ENCODE measurements at places on chromosomes 2 and 18.
A peak's percentile ranks its signal among the peaks of the same experiment; 100 is the strongest.

GRCh38 chr2:181042706-181043105 is 62.3 kb downstream of the UBE2E3 start:
- DNase-seq: no peak

DNA sequence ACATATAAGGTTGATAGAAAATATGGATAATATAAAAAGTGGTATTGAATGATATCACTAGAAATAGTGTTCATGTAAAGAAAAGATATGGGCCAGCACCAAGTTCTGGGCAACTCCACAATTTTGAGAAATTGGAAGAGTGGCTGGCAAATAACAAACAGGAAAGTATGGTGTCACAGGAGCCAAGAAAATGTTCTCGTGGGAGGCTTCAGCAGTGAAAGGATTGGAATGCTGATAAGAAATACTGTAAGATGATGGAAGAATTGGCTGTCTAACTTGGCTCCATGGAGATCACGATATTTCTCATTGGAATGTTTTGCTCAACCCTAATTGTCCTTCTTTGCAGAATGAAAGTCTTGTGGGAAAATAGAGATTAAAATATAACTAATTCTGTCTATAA is 856.8 kb downstream of the DPP10 start:
- no peak for DNase-seq

- DNase-seq: peak; percentile 80
Measured at GRCh38 chr2:231464576-231465540, 574 bp upstream of the NCL start.

DNA sequence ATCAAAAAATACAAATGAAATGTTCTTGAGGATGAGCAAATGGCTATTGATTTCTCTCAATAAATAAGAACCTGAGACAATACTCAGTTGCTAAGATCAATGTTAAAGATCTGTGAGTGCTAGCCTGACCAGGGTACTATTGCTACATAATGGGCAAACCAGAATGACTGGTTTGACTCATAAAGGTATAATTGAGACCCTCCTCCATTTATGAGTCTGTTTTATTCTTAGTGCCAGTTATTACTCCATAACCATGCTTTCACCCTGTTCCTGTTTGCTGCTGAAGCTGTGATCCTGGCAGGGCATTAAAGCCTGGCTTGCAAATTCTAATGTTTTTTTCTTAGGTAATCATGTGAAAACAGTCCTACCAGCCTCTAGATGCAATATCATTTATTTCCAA is 56.6 kb upstream of the PPM1B start:
- DNase-seq: no peak

DNA sequence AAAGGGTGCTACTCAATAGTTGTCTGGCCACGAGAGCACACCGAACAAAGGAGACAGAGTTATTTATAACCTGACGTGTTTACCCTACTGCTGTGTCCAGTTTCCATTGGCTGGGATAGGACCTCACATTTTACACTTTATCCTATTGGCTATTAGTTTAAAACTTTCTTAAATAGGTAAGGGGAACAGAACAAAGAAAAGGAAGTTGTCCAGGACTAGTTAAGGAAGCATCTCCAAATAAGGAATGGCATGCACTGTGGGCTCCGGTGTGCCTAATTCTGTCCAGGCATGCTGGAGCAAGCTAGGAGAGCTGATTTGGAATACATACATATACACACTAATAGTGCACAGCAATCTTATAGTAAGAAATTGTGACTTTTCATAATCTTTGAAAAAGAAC is 72.2 kb downstream of the CAB39 start:
- no peak for DNase-seq

- no peak for DNase-seq
Measured at GRCh38 chr2:609881-610280, 67.3 kb downstream of the TMEM18 start.

GRCh38 chr2:239264838-239265651 is 135.8 kb downstream of the HDAC4 start:
- DNase-seq: peak; percentile 72

GRCh38 chr2:35035883-35036282 is 1319.7 kb upstream of the CRIM1 start:
- DNase-seq: no peak

- peak; percentile 96 for DNase-seq
Measured at GRCh38 chr2:9565436-9566153, 10.0 kb upstream of the ADAM17 start.

GRCh38 chr2:167898340-167898739 is 349.1 kb downstream of the STK39 start:
- no peak for DNase-seq

DNA sequence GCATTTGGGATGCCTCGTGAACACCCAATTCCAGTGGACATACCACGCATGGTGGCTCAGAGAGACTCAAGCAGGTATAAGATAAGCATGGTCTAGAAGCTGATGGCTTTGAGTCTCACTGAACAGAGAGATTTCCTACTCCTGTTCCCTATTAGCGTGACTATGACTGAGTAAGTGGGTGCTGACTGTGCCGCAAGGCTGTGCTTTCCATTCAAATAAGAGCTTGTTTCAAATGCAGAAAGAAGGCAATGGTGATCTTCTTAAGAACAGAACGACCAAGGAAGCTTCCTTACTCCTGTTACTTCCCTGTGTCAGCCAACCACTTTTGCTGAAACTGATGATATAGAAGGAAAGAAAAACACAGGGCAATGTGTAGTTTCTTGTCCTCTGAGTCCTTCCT is 63.5 kb upstream of the IGFBP2 start:
- DNase-seq: no peak

- no peak for DNase-seq
Measured at GRCh38 chr18:63808125-63808524, 32.9 kb downstream of the SERPINB7 start.

GRCh38 chr18:3495691-3496430 is 45.9 kb downstream of the TGIF1 start:
- no peak for DNase-seq

DNA sequence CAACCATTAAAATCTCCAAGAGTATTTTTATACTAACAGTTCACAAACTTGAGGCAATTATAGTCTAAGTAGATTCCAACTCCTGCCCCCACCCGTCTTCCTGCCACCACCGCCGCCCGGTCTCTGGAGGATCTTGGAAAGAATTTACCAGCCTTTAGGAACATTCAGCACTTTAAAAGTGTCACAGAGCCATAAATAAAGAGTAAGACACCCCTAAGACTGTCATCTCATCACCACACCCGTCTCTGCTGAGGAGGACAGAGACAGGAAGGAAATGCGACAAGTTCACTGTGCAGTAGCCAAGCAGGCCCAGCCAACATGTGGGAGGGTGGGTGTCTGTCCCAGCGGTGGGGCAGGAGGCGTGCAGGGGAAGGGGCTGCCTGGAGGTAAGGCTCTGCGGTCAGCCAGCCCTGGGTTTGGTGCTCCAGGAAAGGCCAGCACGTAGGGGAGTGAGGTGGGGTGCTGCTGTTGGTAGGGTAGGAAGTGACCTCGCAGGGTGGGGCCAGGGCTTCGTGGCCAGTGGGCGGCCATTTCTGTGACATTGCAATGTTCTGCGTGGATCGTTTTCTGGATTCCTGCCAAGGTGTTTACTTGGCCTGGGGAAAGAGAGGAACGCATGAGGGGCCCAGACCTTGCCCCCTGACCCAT is 111.6 kb downstream of the FAM210A start:
- DNase-seq: no peak
